ENCODE measurements at places on chromosomes 12 and 14. TPM values are rescaled to one million over a fixed set of nuclear protein-coding genes. Genes with fewer than 3 reads are reported as not detected.

The PPM1H gene
- total RNA-seq, result 31.0 TPM

The NGB gene
- not detected for total RNA-seq

The SLC6A15 gene
- total RNA-seq, result 14.8 TPM

The TRPV4 gene
- total RNA-seq, result 3.1 TPM

The DLGAP5 gene
- total RNA-seq, result 58.8 TPM

The CAPZA3 gene
- total RNA-seq, result not detected

The PYM1 gene
- total RNA-seq, result 33.7 TPM

The KLRC4 gene
- not detected for total RNA-seq

The PTGDR gene
- total RNA-seq, result 0.38 TPM

The GPR65 gene
- not detected for total RNA-seq

The SETD1B gene
- 28.4 TPM for total RNA-seq

The HOXC11 gene
- total RNA-seq, result not detected

The ADCY4 gene
- total RNA-seq, result 2.2 TPM

The SYCP3 gene
- total RNA-seq, result not detected

The GALNT16 gene
- 2.9 TPM for total RNA-seq

The MYL2 gene
- total RNA-seq, result not detected

The C12orf56 gene
- not detected for total RNA-seq

The REM2 gene
- total RNA-seq, result 2.0 TPM

The SLC25A47 gene
- total RNA-seq, result not detected

The P2RX7 gene
- total RNA-seq, result not detected

The IAPP gene
- total RNA-seq, result 10.0 TPM

The FAM186B gene
- total RNA-seq, result 0.14 TPM

The LRRIQ1 gene
- total RNA-seq, result 9.7 TPM

The KERA gene
- 0.17 TPM for total RNA-seq

The LRP1-AS gene
- not detected for total RNA-seq

The FOXN4 gene
- total RNA-seq, result 2.0 TPM

The DNAJC22 gene
- total RNA-seq, result 5.0 TPM

The SERPINA3 gene
- 7.1 TPM for total RNA-seq

The KRT77 gene
- total RNA-seq, result 0.27 TPM

The ERBB3 gene
- total RNA-seq, result 76.5 TPM

The GRIN2B gene
- 1.6 TPM for total RNA-seq

All from type B pancreatic cell (in vitro differentiated cells).